Stimulated activated CD4-positive, alpha-beta T cell treated with anti-CD3 and anti-CD28 coated beads, Interleukin-15, amount 100 ng/mL, for 48 hours (primary cell): ENCODE measurements at places on chromosomes 7 and 10.

DNA sequence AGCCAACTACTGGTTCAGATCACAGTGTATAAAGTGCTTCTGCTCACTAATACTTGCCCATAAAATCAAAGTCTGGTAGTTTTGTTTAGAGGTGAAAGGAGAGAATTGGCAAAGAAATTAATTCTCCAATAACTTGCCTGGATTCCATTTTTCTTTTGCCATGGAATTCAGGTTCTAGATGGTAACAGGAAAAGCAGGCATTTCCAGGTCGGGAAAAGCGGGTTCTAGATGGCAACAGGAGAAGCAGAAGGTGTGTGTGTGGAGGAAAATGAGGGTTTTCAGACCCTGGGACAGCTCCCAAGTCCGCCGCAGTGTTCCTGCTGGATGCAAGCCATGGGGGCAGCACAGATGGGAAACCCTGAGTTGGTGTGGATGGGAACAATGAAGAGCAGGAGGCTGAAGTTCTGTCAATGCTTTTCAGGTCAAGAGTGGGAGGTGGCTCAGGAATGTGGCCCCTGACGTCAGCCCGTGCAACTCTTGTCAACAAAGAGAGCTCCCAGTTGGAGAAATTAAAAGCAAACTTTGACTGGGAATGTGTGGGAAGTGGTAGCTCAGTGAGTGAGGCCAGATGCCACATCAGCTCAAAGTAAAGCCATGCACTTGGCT lies 696.7 kb downstream of the LRMDA start:
- no peak for DNase-seq

DNA sequence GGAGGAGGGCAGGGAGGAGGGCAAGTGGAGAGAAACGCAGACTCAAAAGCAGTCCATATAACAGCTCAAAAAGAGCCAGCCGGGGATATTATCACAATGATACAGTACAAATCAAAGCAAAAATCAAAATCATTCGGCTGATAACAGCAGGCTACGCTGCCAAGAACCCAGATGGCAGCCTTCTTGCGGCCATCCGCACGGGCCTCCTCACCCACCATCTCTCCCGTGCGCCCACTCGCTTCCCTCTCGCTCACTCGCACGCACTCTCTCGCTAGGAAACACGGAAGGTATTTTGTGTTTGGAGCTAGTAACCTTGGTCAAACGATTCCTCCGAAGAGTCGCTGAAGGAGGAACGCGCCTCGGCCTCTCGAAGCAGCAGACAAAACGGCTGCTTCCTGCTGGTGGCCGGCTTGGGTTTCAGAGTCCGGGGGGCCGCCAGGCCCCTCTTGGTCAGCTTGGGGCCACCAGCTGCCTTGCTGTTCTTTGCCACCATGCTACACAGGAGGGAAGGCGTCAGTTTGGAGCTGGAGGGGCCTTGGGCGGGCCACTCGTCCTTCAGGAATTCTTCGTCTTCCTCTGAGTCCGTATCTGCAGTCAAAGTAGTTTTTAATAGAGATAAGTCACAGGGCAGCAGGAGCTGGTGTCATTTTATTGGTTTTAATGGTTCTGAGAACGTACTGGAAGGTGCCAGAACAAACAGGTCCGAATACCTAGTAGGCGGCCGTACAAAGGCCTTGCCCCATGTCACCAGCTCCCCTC lies 68.9 kb downstream of the SLC29A4 start:
- DNase-seq: no peak

- DNase-seq: no peak
Observed at GRCh38 chr7:50480797-50481196, 30.6 kb upstream of the FIGNL1 start.

DNA sequence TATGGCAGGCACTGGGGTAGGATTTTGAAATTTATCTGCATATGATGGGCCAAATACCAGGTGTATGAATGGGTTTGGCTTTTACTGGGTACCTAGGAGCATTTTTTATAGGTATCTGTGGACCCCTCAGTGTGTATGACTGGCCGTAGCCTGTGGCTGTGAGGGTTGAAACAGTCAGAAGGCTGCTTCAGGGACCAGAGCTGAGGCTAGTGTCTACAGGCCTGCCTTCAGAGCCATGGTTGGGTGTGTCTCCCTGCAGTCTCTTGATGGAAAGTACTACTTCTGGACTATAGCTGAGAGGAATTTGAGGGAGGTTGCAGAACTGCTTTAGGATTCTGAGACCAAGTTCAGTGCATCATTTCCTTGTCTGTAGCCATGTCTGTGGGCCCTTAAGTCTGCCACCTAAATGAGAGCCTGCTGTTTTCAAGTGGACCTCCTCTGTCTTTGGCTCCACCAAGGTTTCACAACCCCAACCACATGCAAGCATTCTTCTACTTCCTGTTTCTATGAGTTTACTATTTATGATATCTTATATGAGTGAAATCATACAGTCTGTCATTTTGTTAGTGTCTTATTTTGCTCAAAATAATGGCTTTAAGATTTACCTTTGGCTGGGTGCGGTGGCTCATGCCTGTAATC lies 19.9 kb upstream of the ZNF138 start:
- DNase-seq: no peak

GRCh38 chr7:157152391-157152937 lies 13.7 kb downstream of the UBE3C start:
- no peak for DNase-seq

DNA sequence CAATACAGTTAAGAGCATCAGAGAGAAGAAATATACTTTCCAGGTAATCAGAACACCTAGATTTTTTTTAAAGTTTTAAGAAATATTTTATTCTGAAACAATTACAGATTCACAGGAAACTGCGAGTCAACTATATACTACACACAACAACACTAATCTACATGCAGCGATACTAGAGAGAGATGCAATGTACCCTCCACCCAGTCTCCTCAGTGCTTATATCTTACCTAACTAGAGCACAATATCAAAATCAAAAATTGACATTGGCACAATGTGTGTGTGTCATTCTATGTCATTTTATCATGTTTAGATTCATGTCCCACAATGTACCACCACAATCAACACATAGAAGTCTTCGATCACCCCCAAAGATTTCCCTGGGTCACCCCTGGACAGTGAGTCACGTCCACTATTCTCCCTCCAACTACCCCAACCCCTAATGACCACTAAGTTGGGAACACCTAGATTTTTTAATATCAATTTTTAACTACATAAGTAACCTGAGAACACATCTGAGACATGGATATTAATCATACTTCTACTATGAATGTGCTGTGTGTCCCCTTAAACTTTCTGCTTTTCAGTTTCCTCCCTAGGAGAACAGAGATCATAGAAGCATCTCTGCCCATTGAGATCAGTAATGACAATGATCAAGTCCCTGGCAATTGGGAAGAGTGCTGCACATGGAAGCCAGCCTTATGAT lies 86.5 kb downstream of the GSAP start:
- no peak for DNase-seq

DNA sequence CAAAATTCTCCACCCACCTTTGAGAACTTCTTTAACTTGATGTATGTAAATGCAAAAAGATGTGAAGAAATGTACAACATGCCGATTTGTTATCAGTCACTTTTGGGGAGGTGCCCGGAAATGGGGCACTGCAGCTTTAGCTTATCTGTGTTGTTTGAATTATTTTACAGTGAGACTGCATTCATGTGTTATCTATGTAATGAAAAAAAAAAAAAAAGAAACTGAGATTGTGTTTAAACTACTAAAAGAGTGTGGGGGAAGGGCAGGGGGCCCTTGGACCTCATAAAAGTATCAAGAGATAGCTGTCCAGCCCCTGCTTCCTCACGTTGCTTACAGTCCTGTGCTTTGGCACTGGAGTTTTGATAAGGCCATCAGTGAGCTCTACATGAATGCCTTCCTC lies 259.4 kb downstream of the STK31 start:
- no peak for DNase-seq

DNA sequence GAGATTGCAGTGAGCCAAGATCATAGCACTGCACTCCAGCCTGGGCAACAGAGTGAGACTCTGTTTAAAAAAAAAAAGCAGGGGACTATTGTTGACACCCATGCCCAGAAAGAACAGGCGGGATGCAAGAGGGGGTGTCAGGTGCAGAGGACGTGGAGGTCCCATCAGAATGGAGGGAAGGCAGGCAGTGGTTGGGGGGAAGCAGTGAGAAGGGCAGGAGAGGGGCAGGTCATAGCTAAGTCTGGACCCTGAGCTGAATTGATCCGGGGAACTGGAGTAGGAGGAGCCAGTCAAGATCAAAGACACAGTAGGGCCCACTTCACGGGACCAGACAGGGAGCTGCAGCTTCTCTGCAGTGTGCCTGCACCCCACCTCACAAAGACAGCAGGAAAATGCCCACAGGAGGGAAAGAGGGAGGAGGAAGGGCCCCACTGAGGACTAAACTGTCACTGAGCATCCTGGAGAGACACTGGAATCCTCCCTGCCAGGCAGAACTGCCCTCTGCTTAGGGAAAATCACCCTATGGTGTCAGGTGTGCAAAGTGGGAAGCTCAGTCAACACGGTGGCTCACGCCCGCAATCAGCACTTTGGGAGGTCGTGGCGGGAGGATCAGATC lies 27.3 kb upstream of the ECHDC3 start:
- no peak for DNase-seq

- DNase-seq: no peak
Observed at GRCh38 chr10:78045237-78045636, 11.6 kb downstream of the RPS24 start.

DNA sequence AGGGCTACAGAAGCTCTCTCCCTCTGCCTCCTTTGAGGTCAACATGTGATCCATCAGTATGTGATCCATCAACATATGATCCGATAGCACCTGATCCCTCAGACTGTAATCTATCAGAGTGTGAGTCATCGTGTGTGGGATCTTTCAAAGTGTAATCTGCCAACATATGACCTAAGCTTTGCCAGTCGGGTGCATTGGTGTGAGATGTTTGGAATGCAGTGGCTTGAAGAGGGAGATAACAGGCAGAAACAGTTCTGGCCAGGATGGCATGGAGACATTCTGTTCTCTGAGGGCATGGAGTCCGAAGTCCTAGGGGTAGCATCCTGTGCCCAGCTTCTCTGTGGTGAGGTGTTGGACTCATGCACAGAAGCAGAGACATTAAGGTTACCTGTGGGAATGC lies 217.7 kb upstream of the ETV1 start:
- no peak for DNase-seq

DNA sequence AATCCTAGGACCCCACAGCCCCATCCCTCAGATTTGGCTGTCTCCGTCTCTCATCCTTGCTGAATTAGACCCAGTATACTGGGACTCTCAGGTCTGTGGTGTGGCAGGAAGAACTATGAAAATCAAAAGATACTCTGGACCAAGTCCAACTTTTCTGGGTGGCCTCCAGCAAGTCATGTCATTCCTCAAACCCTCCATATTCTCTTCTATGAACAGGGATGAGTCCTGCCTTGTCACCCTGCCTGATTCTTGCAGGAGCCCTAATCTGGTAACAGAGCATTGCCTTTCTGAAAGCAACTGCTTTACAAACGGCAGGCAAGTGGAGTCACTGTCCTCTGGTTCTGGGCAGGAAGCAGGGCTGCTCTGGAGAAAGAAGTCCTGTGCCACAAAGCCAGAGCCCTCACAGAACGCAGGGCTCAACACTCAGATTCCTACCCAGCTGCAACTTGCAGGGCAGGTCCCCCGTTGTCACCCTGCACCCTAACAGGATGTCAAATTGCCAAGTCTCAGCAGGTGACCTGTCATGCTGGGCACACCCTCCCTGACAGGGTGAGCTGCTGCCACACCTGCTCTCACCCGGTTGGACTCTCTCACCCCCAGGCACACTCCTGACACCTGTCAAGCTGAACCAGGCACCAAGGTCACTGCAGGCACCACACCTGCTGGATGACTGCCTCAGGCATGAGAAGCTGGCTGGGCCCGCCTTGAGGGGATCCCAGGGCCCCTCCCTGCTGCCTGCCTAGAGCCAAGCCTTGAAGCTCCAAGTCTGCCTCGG lies 227.7 kb downstream of the KCNMA1 start:
- DNase-seq: no peak

DNA sequence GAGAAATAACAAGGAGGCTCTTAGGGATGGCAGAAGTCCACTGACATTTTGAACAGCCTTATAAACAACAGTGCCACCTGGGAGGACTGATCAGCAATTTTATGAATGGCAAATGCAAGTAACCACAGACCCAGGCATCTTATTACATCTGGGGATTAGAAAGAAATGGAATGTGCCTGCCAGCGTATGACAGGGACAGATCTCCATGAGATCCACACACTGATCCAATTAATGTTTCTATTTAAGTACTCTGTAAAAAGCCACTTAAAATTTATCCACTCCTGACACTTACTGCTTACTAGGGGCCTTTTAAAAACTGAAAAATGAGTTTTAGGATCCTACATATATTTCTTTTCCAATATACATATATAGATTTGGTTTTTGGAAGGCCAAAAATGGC lies 28.6 kb downstream of the PARD3 start:
- DNase-seq: no peak

DNA sequence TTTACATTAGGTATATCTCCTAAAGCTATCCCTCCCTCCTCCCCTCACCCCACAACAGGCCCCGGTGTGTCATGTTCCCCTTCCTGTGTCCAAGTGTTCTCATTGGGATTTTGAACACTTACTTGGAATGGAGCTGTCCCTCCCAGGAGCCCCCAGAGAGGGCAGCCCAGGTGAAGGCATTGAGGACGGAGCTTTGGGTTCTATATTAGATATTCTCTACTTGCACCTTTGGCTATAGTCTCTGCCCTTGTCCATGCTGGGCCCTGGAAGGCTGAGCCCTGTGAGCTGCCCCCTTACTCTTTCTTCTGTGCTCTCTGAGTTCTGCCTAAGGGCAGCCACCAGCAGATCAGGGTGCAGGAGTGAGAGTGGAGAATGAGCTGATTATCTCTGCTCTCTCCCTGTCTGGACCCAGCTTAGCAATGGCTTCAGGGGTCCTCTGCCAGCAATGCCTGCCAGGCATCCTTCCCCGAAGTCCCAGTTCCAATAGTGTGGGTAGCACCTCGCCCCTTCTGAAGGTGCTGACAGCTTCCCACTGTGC lies 11.2 kb downstream of the ADRA2A start:
- no peak for DNase-seq

- no peak for DNase-seq
Observed at GRCh38 chr10:9635691-9636090, 1382.0 kb upstream of the CELF2 start.

GRCh38 chr10:89565180-89565579 lies 29.8 kb upstream of the SLC16A12 start:
- DNase-seq: no peak
